Posterior vena cava (tissue), 2 donors: ENCODE measurements at places on chromosomes 13 and 19. TPM values are rescaled to one million over a fixed set of nuclear protein-coding genes. Genes with fewer than 3 reads are reported as not detected.
A peak's percentile ranks its signal among the peaks of the same experiment; 100 is the strongest.

Gene SULT2A1
- total RNA-seq = not detected

- DNase-seq = no peak
Observed at GRCh38 chr19:585551-586110, 4.0 kb upstream of the HCN2 start.

DNA sequence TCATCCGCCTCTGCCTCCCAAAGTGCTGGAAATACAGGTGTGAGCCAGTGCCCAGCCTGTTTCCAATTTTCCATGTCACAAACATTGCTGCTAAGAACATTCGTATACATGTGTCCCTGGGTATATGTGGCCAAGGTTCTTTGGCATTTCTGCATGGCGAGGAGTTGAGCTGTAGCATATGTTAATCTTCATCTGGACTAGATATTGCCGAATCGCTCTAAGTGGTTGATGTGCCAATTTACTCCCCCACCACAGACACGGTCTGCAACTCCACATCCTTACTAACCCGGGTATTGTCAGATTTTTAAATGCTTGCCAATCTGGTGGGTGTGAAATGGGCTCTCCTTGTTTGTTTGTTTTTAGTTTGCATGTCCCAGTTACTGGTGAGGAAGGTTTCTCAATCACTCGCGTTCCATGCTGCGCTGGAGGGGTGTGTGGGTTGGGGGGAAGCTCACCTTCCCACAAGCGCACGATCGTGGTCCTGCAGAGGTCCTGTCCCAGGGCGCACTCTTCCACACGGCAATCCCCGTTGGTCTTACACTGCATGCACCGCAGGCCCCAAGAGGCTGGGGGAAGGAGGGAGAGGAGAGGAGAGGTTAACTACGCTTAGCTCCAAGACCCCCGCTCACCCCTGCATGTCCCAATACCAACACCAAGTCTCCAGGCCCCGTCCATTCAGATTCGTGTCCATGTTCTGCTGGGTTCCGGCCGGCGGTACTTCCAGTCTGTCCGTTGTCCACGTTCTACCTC, 2.7 kb downstream of the PLAUR start:
- DNase-seq = no peak

Gene FFAR2
- total RNA-seq = 0.95 TPM

GRCh38 chr19:41030651-41031050, 39.6 kb downstream of the CYP2B6 start:
- DNase-seq = no peak

DNA sequence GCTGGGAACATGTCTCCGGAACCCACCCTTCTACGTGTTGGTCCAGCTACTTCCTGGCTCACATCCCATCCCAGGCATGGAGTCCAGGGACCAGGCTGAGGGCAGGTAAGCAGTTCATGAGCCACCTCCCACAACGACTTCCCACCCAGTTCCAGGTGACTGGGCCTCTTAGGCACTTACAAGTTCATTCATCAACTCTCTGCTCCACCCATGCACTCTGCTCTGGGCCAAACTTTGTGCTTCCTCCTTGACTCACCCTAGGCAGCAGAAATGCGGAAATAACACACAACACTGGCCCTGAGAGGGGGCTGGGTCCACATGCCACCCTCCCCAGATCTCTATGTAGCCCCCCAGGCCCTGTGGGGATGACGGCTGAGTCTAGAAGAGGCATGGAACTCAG, 20.5 kb downstream of the IQCN start:
- DNase-seq = no peak

DNA sequence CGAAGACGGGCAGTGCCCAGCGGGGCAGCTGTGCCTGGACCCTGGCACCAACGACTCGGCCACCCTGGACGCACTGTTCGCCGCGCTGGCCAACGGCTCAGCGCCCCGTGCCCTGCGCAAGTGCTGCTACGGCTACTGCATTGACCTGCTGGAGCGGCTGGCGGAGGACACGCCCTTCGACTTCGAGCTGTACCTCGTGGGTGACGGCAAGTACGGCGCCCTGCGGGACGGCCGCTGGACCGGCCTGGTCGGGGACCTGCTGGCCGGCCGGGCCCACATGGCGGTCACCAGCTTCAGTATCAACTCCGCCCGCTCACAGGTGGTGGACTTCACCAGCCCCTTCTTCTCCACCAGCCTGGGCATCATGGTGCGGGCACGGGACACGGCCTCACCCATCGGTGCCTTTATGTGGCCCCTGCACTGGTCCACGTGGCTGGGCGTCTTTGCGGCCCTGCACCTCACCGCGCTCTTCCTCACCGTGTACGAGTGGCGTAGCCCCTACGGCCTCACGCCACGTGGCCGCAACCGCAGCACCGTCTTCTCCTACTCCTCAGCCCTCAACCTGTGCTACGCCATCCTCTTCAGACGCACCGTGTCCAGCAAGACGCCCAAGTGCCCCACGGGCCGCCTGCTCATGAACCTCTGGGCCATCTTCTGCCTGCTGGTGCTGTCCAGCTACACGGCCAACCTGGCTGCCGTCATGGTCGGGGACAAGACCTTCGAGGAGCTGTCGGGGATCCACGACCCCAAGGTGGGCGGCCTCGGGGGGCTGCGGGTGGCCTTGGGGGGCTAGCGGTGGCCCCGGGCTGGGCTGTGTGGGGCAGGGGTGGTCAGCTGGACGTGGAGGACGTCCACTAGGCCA, 4.8 kb downstream of the GRIN3B start:
- DNase-seq = no peak

Gene PRR36
- total RNA-seq = 0.14 TPM

- DNase-seq = no peak
Observed at GRCh38 chr19:47323872-47324271, 8.1 kb upstream of the C5AR2 start.

GRCh38 chr13:49540552-49540951, 44.8 kb downstream of the PHF11 start:
- no peak for DNase-seq

DNA sequence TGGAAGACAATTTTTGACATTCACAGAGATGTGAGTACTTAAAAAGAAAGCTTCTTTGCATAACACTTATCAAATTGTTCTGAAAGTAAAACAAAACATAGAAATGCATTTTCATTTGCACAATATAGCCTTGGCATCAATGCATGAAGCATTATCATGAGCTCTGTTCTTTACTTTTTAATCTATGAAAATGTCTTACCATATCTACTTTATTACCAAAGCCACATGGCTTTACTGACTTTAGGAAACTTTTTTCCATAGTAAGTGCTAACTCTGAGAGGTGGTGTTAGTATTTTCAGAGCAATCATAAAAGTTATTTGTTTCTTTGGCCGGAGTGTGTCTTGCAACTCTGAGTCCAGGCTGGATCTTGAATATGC, 10.5 kb downstream of the TNFRSF19 start:
- DNase-seq = no peak

DNA sequence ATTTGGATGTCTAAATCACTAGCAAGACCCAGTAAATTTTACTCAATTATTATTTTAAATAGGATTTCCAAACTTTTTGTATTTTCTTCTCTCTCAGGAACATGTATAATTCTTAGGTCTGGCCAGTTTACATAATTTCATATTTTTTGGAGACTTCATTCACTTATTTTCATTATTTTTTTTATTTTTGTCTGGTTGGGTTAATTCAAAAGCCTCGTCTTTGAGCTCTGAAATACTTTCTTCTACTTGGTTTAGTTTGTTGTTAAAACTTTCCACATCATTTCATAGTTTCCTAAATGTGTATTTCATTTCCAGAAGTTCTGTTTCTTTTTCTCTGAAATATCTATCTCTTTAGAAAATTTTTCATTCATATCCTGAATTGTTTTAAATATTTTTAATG, 322.9 kb upstream of the SPRY2 start:
- DNase-seq = no peak

Gene KIR2DL3
- total RNA-seq = not detected

- DNase-seq = peak; percentile 82
Observed at GRCh38 chr13:110346661-110347067, 39.6 kb downstream of the COL4A2 start.

Gene C3
- total RNA-seq = 2,763 TPM

Gene SBK3
- total RNA-seq = not detected

DNA sequence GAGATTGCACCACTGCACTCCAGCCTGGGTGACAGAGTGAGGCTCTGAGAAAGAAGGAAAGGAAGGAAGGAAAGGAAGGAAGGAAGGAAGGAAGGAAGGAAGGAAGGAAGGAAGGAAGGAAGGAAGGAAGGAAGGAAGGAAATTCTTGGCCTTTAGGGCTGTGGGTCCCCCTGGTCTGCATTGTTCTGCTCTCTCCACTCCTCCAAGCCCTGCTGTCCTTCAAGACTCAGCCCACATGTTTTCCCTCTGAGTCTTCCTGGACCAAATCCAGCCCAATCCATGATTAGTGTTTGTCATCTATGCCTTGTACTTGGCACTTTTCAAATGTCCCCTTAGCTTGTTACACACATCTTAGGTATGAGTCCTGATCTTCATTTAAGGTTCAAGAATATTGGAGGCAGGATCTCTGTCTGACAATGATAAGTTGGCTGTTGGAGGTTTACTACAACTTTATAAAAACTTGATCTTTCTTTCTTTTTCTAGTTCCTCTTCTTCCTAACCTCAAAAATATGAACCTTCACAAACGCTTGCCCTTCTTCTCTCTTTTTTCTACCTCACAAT, 48.8 kb upstream of the INTS6 start:
- DNase-seq = no peak

Gene INAFM1
- 38.6 TPM for total RNA-seq

DNA sequence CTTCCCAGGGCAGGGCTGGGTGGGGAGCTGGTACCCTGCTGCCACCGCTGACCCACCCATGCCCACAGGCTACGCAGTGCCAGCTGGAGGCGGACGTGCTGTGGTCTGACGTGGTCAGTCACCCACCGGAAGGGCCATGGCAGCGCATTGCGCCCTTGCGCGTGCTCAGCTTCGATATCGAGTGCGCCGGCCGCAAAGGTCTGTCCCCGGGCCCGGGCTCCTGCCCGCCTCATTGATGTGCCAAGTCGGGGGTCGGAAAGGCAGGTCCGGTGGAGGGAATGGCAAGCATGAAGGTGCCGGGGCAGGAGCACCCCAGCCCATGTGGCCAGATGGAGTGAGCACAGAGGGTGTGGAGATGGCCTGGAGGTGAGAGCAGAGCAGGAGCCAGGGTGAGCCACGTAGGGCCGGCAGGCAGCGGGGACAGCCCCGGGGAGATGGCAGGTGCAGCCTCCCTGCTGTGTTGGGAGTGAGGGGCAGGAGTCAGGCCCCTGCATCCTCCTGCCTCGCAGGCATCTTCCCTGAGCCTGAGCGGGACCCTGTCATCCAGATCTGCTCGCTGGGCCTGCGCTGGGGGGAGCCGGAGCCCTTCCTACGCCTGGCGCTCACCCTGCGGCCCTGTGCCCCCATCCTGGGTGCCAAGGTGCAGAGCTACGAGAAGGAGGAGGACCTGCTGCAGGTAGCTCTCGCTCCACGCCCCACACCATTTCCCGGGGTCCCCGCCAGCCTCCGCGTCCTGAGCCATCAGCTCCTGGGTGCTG, 16.0 kb upstream of the SPIB start:
- no peak for DNase-seq

Gene EBI3
- 4.6 TPM for total RNA-seq

DNA sequence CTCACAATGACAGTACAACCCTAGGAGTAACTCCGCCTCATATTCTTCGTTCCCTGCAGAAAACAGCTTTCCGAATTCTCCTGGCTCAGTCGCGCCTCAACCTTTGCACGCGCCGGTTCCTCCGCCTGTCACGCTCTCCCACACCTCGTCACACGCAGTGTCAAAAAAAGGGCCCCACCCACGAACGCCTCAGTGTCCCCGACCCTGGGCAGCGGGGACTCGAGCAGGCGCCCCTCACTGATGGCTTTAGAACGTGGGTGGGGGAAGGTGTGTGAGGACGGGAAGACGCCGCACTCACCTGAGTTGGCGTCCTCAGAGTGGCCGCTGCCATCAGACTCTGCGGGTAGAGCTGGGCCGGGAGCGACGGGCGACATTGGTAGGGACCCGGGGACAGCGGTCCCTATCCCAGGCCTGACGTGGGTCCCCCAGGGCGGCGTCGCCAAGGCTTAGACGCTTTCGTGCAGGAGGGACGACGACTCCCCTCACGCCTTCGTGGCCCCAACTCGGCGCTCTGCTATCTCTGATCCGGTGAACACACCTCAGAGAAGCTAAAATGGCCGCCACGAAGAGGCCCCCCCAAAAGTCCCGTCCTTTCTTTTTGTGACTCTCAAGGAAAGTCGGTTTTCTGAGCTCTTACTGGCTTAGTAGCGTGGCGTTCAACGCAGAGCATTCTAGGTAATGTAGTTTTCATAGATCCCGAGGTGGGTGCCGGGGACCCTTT, at the start of gene ZNF154:
Gene ZNF154, minus strand, starts transcription at position 564 of the 721 bp plus-strand sequence. Its CDS starts 233 bp downstream, at position 331.
- DNase-seq = peak; percentile 78

DNA sequence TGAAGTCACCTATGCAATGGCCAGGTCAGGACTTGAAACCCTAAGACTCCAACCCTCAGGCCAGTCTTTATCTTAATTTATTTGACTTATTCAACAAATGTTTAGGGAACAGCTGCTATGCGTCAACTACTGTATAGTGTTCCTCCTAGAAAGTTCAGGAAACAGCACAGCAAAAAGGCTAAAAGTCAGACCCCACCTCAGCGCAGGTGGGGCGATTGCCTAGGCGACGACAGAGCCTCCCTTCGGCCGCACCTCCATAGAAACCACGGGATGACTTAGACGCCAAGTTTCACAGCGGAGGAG, 502 bp downstream of the VRK3 start:
- no peak for DNase-seq

Gene ZNF8
- 5.5 TPM for total RNA-seq

DNA sequence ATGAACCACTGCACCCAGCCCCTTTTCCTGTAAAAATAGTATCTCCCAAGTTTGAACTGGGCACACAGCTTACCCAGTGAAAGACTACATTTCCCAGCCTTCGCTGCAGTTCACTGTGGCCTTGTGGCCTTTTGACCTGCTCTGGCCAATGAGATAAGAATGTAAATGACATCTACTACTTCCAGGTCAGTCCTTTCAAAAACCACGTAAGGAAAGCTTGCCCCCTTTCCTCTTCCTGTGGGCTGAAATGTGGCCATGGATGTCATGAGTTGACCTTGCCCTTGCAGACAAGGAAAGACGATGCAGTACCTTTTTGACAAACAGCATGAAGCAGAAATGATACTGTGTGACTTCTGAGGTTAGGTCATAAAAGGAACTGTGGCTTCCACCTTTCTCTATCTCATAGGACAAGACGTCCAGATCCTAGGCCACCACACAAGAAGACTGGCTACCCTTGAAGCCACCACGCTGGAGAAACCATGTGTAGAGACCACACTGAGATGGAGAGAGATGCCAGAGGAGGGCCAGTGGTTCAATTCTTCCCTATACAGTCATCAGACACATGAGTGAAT, 19.9 kb downstream of the ACER1 start:
- DNase-seq = no peak

- DNase-seq = no peak
Observed at GRCh38 chr19:28465371-28466086, 747.4 kb downstream of the UQCRFS1 start.

- DNase-seq = no peak
Observed at GRCh38 chr13:41001695-41002094, 17.4 kb downstream of the ELF1 start.

- DNase-seq = no peak
Observed at GRCh38 chr13:94249512-94249911, 230.0 kb downstream of the DCT start.
